Epithelial cell of umbilical artery (primary cell): ENCODE measurements at places on chromosomes 5 and 9. TPM values are rescaled to one million over a fixed set of nuclear protein-coding genes. Genes with fewer than 3 reads are reported as not detected.

Gene GABRA1
- total RNA-seq: not detected in 2 replicates

Gene PCDHGA3
- total RNA-seq: 0.15 and 0.32 TPM in 2 replicates

Gene CD14
- total RNA-seq: 1.2 and 1.6 TPM in 2 replicates

Gene ANXA2R
- total RNA-seq: 3.6 and 3.8 TPM in 2 replicates

Gene EIF4E1B
- total RNA-seq: not detected in 2 replicates

Gene NOTCH1
- 69.9 and 99.1 TPM in 2 replicates for total RNA-seq

Gene TRIM36
- under 0.01 TPM in 1 of 2 replicates, not detected in the other for total RNA-seq

Gene TMED9
- 215 and 232 TPM in 2 replicates for total RNA-seq

Gene NME5
- total RNA-seq: 0.65 and 1.1 TPM in 2 replicates
